Motor neuron (in vitro differentiated cells): ENCODE measurements at places on chromosomes 2 and 18.

- ATAC-seq, result no peak
Observed at GRCh38 chr2:101467306-101467705, 7.6 kb downstream of the RFX8 start.

GRCh38 chr2:179487010-179487731 lies 222.5 kb upstream of the SESTD1 start:
- ATAC-seq, result no peak

DNA sequence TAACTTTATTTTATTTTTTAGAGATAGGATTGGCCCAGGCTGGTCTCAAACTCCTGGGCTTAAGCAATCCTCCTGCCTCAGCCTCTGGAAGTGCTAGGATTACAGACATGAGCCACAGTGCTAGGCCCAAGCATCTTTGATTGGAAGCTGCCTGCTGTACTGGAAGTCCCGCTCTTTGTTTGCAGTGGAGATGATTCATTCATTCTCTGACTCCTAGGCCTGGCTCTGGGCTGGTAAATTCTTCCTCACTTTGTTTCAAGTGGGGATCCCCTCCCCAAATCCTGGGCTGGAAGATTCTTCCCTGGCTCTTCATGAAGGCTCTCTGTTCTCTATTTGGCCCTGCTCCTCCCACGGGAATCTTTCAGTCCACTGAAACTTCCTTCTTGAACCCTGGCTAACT lies 81.9 kb downstream of the NEURL3 start:
- ATAC-seq, result no peak

- ATAC-seq, result peak; percentile 32
Observed at GRCh38 chr2:45024600-45025291, 15.5 kb upstream of the SIX2 start.

DNA sequence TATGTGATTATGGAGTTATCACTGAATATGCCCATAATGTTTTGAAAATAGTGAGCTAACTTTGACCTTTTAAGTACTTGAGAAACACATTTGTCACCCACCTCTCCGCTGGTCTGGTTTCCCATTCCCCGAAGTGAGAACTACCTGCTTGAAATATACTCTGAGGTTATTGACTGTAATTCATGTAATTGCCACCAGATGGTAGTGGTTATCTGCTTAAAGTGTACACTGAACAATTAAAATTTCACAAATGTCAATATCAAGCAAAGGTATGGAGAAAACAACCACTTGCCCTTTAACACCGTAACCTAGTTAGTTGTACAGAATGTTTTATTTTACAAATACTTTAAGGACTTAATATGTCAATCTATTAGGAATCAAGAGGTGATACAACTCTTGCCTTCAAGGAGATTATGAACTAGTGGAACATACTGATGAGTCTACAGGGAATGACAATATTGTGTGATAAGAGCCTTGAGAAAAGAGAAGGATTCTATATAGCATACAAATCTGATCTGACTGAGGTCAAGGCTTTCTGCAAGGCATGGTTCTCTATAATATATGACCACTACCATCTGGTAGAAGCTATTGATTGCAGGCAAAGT lies 316.8 kb upstream of the KCNH7 start:
- ATAC-seq, result peak; percentile 70

GRCh38 chr2:4354678-4355077 lies 651.3 kb downstream of the DCDC2C start:
- no peak for ATAC-seq

DNA sequence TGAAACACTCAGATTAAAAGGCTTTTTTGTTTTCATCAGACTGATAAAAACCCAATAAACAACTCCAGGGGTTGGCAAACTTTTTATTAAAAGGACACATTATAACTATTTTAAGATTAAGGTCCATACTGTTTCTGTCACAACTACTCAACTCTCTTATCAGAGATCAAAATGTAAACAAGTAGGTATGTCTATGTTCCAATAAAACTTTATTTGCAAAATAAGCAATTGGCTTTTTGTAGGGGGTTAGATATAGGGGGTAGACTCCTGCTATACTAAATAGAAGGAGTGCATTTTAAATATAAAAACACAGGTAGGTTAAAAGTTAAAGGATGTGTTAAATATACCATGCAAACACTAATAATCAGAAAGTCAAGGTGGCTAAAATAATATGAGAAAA lies 174.0 kb downstream of the MBD5 start:
- ATAC-seq, result no peak
